Activated CD4-positive, alpha-beta T cell treated with anti-CD3 and anti-CD28 coated beads, Interleukin-2, amount 10 ng/mL, durations not matched to agents 7 days and 5 days (primary cell): ENCODE measurements at places on chromosomes 4 and X. TPM values are rescaled to one million over a fixed set of nuclear protein-coding genes. Genes with fewer than 3 reads are reported as not detected.

DNA sequence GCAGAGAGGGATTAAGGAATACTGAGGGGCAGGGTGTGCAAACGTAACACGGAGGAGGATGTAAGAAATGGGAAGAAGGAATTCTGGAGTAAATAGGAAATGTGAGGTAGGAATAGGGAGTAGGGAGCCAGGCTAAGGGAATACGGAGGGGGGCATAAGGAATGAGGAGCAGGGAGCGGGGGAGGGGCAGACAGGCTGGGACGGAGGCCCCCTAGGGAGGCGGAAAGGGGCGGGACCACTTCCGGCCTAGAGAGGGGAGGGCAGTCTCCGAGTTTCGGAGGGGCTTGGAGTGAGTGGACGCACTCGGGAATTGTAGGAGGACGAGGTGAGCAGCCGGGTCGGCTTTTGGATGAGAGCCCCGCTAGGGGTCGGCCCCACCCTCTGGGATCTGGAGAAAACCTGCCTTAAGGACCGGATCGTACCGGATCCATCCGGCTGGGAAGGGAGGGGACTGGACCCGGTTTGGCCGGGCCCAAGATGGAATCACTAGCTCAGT is 612 bp downstream of the MAGED2 start:
- H3K4me1 ChIP-seq, result peaks cover 29% of the 10 kb centered on the region
- H3K36me3 ChIP-seq, result peaks cover 15% of the 10 kb centered on the region
- peak overlapping the region; percentile 96 for H3K27ac ChIP-seq
- peak overlapping the region; percentile 91 for H3K4me3 ChIP-seq
- peak; percentile 41 for DNase-seq

DNA sequence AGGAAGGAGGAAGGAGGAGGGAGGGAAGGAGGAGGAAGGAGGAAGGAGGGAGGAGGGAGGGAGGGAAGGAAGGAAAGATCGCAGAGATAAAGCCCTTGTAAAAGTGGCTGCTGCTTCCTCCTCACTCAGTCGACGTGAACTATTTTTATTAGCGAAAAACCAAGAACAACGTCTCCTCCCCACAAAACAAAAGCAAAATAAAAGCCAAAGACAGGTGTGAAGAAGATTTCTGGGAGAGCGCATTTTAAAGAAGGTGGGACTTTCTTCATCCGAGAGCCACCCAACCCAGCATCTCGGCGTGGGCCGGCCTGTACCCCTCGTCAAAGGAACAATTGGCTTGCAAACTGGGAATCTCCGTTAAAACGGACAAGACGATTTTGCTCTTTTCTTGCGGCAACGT is 40.7 kb upstream of the ASMTL start:
- peak; percentile 2 for DNase-seq
- peak overlapping the region; percentile 84 for H3K27ac ChIP-seq
- peaks cover 55% of the 10 kb centered on the region for H3K4me1 ChIP-seq
- H3K27me3 ChIP-seq, result no peaks in the 10 kb centered on the region
- H3K4me3 ChIP-seq, result peak overlapping the region; percentile 6
- H3K36me3 ChIP-seq, result peaks cover 41% of the 10 kb centered on the region

DNA sequence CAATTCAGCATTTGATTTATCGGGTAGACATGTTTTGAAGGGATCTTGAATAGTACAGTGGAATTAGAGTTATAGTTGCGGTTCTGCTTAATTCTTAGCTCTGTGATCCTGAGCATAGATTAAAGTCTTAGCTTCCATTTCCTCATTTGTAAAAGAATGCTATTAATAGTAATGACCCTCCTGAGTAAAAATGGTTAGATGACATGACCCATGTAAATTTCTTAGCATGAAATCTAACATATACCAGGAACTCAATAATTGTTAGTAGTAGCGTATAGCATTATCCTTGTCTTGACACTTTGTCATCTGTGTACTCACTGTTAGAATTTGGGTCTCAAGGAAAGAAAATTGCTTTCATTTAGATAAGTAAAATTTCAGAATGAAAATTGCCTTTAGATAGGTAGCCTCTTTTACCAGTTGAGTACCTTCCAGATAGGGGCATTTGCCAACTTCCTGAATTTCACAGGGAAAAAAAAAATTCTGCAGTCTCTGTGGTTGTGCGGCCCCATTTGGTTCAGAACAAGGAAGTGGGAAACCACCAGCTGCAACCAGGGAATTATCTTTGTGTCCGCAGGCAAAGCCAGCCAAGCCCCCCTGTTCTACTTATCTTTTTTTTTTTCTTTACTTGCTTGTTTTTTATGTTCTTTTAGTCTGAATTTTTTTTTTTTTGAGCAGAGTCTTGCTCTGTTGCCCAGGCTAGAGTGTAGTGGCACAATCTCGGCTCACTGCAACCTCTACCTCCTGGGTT is 86.9 kb downstream of the TMEM164 start:
- H3K36me3 ChIP-seq, result peaks cover 8% of the 10 kb centered on the region
- DNase-seq, result no peak
- no peaks in the 10 kb centered on the region for H3K27me3 ChIP-seq
- no peak overlapping the region for H3K4me3 ChIP-seq

DNA sequence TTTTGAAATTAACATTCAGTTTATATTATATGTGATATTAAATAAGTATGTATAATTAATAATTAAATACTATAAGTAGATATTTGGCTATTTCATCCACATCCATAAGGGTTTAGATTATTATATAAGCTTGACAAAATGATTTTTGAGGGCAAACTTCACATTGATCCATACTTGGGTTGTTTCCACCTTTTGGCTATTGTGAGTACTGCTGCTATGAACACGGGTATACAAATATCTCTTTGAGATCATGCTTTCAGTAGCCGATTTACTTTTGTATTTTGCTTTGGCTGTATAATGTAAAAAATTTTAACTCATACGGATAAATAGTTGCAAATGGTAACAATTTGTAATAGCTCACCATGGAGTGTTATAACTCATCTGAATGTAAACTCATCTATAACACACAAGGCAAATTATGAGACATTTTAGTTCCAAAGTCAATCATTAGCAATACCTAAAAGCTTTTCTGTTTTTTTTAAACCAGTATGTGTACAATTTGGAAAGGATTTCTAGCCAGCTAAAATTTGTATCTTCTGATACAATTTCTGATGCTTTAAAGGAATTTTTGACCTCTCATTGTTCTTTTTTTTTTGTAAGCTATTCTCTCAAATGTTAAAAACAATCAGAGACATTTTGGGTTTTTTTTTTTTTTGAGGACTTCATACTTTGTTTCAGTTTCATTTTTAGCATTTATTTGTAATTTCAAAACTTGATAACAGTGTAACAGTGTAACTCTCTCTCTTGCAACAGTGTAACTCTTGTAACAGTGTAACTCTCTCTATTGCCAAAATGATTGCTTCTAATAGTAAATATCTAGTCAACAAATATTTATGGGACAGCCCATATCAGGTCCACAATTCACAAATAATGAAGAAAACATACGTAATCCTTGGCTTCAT is 51.8 kb upstream of the ARX start:
- H3K27ac ChIP-seq, result peak overlapping the region; percentile 79
- H3K4me1 ChIP-seq, result peaks cover 21% of the 10 kb centered on the region
- peak overlapping the region; percentile 40 for H3K4me3 ChIP-seq
- no peaks in the 10 kb centered on the region for H3K36me3 ChIP-seq
- no peak for DNase-seq

- H3K4me1 ChIP-seq, result no peaks in the 10 kb centered on the region
- H3K27me3 ChIP-seq, result no peaks in the 10 kb centered on the region
- no peak overlapping the region for H3K4me3 ChIP-seq
- DNase-seq, result no peak
Measured at GRCh38 chr4:183142571-183143550, 43.8 kb downstream of the WWC2 start.

DNA sequence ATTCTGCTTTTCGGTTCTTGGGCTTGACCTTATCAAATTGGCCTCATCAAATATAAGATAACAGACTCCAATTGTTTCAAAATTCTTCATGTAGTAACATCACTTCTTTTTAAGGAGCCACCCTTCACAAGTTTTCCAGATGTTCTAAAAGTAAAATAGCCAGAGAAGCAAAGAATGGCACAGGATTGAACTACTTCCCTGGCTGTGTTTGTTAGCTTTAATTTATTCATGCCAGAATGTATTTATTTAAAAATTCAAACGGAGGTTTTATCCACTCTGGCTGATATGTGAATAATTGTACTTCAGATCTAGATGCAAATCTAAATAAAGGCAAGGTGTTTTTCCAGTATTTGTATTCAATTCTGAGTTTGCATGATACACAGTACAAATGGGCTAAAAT is 581.3 kb upstream of the TENM3 start:
- no peak overlapping the region for H3K27ac ChIP-seq
- H3K36me3 ChIP-seq, result no peaks in the 10 kb centered on the region
- H3K4me3 ChIP-seq, result no peak overlapping the region
- no peaks in the 10 kb centered on the region for H3K27me3 ChIP-seq

- no peak overlapping the region for H3K4me3 ChIP-seq
- H3K27me3 ChIP-seq, result no peaks in the 10 kb centered on the region
- no peaks in the 10 kb centered on the region for H3K36me3 ChIP-seq
- no peaks in the 10 kb centered on the region for H3K4me1 ChIP-seq
Measured at GRCh38 chrX:43693602-43694406, 37.7 kb downstream of the MAOA start.

GRCh38 chr4:185112104-185112503 is 31.0 kb upstream of the SLC25A4 start:
- no peaks in the 10 kb centered on the region for H3K36me3 ChIP-seq
- peaks cover 26% of the 10 kb centered on the region for H3K27me3 ChIP-seq
- no peaks in the 10 kb centered on the region for H3K4me1 ChIP-seq

- no peaks in the 10 kb centered on the region for H3K36me3 ChIP-seq
- H3K4me3 ChIP-seq, result no peak overlapping the region
- no peak overlapping the region for H3K27ac ChIP-seq
Measured at GRCh38 chrX:105865709-105866108, 43.4 kb downstream of the NRK start.

GRCh38 chrX:150616863-150617198 is 48.4 kb downstream of the MTM1 start:
- H3K4me1 ChIP-seq, result no peaks in the 10 kb centered on the region
- H3K4me3 ChIP-seq, result no peak overlapping the region
- no peak overlapping the region for H3K27ac ChIP-seq
- no peaks in the 10 kb centered on the region for H3K27me3 ChIP-seq
- DNase-seq, result no peak

DNA sequence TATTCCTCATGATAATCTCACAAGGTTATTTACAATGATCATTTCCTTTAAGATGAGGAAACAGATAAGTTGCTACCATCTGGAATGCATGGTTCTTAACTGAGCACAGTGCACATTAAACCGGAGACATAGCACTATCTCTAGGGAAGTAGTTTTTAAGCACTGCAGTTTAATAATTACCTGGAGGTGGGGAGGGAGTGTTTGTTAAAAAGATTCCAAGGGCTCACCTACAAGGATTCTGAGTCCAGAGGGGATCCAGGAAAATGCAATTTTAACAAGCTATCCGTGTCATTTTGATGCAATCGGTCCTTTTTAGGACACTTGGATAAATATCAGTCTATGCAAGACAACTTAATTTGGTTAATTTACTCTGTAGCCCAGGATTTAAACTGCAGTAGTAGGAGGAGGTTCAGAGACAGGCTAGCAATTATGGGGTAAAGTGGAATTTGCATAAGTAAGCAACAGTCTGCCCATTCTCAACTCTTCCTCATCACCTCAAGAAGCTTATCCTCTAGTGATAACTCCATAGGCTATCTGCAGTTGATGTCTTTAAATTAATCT is 2.8 kb upstream of the PDLIM5 start:
- no peak overlapping the region for H3K4me3 ChIP-seq
- no peak for DNase-seq
- H3K36me3 ChIP-seq, result no peaks in the 10 kb centered on the region
- H3K4me1 ChIP-seq, result peaks cover 19% of the 10 kb centered on the region
- H3K27ac ChIP-seq, result no peak overlapping the region
- H3K27me3 ChIP-seq, result peaks cover 25% of the 10 kb centered on the region

GRCh38 chr4:8152865-8153257 is 5.8 kb downstream of the ABLIM2 start:
- H3K36me3 ChIP-seq, result no peaks in the 10 kb centered on the region
- H3K27me3 ChIP-seq, result peaks cover 9% of the 10 kb centered on the region
- no peak for DNase-seq
- no peak overlapping the region for H3K4me3 ChIP-seq
- no peaks in the 10 kb centered on the region for H3K4me1 ChIP-seq

NPFFR2 gene
- not detected for total RNA-seq

IL2RG gene
- total RNA-seq, result 447 TPM

KLHL15 gene
- 8.6 TPM for total RNA-seq
